Mucosa of gallbladder (tissue), 1 donor: ENCODE measurements at places on chromosomes 3 and 15.

DNA sequence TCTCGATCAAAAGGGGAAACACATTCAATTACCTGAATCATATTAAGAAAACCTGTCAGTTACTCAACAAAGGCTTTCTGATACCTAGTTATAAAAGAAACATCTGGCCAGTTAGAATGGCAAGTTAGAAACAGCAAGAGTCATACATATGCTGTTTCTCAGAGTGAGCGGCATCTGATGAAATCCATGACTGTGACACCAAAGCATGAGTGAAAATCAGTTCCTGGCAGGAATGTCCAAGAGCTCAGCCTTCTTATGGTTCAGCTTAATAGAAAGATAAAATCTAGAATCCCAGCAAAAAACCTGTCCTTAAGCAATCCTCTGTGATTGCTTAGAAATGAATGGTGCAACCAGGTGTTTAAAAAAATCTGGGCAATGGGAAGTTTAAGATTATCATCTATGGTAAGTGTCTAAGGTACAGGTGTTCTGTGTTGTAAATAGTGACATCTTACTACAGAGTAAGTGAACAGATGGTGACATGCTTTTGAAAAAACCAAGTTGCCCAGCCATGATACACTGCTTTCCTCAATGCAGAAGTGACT is 18.8 kb downstream of the B4GALT4 start:
- DNase-seq = no peak

GRCh38 chr15:70092464-70093027 is 5.2 kb downstream of the TLE3 start:
- DNase-seq = no peak

DNA sequence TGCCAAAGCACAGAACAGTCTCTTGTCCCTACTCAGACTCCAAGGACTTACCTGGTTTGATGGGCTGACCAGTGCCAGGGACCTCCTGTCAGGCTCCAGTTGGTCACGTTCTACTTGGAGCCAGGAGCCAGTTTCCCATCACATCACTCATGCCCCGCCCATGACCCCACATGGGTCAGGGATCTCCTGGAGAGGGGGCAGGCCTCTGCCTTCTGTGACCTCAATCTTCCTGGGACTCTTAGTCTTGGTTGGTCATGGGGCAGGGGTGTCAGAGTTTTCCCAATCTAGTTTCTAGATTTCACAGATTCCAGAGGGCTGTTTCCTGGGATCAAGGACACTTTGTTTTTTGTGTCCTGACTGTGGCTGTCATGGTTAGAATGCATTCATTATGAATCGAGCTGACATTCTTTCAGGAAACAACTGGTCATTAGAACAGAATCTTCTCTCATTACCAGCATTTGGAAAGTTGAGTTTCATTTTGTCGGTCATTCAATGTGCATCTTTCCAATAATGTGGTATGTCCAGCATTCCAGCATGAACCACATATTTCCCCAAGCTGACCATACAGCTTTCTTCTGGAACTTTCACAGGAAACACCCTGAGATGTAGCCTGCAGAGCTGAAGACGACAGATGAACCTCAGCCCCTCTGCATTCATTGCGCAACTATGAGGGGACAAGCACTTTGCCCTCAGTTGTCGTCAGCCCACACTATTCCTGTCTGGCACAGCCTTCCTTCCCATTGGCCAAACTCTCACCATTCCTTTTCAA is 19.8 kb downstream of the CYP19A1 start:
- DNase-seq = no peak

GRCh38 chr15:73724212-73724611 is 28.9 kb downstream of the INSYN1 start:
- no peak for DNase-seq

DNA sequence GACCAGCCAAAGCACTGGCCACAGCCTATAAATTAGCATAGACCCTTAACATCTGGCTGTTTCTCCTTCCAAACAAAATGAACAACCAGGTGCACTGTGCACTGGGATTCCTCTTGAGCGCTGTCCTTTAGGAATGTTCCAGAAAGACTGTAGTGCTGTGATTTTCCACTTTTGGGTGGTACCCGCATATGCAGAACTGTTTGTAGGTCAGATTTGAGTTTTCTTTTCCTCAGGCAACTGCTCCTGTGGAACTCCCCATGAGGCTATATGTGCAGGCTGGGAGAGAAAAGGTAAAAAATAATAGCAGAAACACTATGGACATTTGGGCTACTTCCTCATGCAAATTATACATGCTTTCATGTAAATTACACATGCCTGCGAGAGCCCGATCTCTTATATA is 139.1 kb downstream of the CHST2 start:
- DNase-seq = no peak

DNA sequence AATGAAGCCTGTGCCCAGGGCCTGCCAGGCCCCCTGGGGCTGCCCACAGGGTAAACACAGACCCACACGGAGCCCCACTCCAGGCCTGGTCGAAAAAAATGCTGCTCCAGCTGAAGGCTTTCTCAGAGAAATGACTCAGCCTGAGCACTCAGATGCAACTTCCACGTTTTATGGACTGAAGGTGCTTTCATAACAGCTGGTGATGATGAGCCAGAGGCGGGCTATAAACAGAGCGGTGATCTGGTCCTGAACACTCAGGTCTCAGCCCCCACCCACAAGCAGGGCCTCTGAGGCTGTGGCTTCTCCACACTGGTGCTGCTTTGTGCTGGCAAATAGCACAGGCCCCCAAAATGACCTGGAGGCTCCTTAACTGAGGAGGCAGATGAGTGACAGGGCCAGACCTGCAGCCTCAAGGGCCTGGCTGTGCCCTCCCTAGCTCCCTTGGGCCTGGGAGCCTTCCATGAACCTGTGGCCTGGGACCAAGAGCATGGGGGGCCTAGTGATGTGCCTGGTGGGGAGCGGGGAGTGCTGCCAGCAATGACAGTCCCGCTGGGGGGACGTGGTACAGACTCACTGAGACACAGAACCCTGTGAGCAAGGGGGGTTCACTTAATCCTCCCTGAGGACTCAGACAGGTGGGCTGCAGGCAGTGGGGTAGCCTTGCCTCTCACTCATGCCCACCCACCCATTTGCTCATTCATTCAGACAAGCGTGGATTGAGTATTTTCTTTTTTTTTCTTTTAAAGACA is 23.0 kb upstream of the FURIN start:
- no peak for DNase-seq

- no peak for DNase-seq
These were observed 72.8 kb downstream of the ARHGAP31 start for GRCh38 chr3:119367000-119367399.

- no peak for DNase-seq
These were observed 293.7 kb upstream of the TRIM42 start for GRCh38 chr3:140384028-140384771.

GRCh38 chr3:105274536-105274935 is 92.2 kb upstream of the ALCAM start:
- DNase-seq = no peak

DNA sequence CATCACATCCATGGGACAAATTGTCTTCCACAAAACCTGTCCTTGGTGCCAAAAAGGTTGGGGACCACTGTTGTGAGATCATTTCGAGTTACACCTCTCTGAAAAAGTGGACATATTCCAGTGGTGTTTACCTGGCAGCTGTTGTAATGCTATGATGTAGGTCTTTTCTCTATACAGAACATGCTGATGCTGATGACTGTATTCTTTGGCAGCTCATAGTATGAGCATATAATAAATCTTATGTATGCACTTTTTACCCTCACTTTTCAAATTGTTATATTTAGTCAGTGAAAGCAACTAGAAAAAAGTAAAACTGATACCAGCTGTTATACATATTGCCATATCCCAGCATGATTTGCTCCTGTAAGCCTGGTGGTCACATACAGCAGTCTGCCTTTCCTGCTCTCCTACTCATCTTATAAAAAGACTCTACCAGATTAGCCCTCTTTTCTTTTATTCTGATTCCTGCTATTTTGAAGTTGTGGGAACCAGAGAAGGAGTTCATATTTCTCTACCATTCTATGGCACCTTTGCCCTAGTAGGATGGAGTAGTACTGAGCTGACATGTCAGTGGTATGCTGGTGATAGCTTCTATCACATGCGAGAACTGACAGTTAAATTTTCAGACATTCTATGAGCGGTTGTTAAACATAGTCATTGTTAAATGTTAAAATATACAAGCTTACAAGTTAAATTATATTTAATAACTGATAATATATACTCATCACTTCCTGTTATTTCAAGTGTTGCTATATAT is 128.7 kb downstream of the FNDC3B start:
- no peak for DNase-seq

DNA sequence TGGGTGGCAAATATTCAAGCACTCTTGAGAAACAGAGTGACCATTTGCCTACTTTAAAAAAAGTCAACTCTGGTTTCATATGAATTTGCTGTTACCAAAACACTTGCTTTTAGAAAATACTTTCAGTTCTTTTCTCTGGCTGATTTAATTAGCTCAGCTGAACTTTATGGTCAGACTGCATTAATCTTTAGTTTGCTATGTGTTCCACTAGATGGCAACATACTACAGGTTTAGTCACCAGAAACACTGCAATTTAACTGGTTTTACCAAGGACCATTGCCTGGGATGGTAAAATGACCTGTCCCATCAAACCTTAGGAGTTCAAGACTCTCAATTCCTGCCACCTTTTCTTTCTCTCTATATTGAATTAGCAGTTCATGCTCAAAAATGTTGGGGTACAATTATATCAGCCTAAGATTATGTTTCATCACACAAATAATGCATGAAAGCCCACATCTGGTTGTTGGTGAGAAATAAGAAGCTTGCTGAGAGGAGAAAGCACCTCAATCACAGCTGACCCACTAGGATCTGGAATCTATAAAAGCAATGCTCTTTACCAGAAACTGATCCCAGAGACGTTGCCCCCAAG is 14.2 kb downstream of the EIF4E3 start:
- no peak for DNase-seq

- peak; percentile 81 for DNase-seq
These were observed 65.5 kb upstream of the NR2F2 start for GRCh38 chr15:96264801-96265515.

- no peak for DNase-seq
These were observed 3.2 kb downstream of the GBE1 start for GRCh38 chr3:81758275-81758674.

DNA sequence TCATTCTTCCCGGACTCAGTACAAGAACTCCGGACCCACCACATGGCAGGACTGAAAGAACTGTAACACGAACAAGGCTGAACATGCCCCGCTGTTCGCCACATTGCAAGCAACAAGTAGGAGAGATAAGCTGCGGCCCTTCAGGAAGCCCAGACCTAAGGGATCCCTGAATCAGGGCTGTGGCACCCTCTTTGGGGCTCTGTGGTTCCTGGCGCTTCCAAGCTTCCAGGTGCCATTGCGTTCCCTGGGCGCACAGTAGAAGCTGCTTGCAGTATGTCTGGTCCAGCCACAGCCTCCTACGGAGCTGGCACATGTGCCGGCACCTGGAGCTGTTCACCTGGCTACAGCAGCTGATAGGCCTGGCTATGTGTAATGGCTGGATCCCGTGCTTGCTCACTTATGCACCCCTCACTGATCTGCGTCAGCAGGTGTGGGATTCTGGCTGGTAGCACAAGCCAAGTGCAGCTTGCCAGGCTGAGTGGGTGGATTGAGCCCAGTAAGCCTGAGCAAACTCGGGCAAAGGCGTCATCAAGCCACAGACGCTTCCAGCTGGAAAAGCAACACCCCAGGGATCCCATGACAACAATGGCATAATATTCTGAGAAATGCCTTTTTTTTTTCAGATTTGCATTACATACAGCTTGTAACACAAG is 748.6 kb upstream of the GBE1 start:
- no peak for DNase-seq

DNA sequence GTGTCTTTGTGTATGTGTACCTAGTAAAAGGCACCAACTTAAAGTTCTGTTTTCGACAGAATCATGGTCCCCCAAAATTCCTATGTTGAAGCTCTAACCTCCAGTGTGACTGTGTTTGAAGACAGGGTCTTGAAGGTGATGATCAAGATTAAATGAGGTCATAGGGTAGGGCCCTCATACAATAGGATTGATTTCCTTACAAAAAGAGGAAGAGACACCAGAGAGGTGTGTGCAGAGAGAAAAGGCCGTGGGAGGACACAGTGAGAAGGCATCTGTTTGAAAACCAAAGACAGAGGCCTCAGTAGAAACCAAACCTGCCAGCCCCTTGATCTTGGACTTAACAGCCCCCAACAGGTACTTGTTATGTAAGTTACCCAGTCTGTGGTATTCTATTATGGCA is 52.0 kb upstream of the CORO2B start:
- no peak for DNase-seq

DNA sequence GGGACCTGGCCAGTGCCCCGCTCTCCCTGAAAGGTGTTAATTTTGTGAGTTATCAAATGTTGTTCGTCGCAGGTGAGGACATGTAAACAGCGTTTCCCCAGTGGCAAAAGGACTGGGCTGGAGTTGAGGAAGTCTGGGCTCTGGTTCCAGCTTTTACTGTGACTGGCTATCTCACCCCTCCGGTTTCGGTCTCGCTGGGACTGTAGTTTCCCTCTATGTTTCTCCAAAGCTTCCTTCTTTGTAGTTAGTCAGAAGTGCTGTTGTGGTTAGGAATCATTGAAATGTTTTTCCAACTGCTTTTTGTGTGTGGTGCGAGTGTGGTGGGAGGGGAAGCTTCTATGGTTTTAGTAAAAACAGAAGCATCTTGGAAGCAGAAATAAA is 990 bp upstream of the CLDN1 start:
- DNase-seq = no peak

GRCh38 chr3:141699324-141699723 is 38.8 kb upstream of the RNF7 start:
- DNase-seq = no peak

DNA sequence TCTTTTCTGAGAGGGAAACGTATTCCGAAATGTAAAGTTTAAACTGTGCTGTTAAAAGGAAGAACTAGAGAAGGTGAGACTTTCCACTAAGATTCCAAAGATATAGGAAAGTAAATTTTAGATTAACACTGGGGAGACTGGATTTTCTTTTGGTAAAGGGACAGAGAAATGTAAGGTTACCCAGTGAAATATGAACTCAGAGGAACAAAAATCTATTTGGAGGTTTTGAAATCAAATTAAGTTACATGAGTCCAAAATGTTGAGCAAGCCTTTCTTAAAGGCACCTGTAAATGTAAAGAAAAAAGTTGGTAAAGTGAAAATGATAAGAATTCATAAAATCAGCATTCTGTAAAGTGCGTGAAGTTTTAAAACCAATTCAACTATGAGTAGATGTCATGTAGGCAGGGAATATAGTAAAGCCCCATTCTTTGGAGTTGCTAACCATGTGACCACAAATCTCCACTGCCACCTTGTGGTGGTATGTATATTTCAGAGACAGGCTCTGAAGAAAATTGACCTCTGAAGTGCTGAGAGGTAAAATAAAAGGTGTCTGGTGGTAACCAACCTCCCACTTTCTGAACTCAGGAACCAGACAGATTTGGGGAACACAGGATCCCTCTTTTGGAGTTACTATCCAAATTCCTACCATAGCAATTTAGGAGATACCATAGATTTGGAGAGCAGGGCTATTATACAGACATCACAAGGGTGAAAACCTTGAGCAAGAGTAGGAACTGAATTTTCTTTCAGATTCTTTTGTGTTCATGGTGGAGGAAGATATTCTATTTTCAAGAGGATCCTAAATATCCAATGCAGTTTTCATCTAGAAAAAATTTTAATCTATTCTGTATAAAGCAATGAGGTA is 215.3 kb downstream of the ROBO2 start:
- peak; percentile 49 for DNase-seq
